ENCODE measurements at places on chromosomes 1 and 21.

DNA sequence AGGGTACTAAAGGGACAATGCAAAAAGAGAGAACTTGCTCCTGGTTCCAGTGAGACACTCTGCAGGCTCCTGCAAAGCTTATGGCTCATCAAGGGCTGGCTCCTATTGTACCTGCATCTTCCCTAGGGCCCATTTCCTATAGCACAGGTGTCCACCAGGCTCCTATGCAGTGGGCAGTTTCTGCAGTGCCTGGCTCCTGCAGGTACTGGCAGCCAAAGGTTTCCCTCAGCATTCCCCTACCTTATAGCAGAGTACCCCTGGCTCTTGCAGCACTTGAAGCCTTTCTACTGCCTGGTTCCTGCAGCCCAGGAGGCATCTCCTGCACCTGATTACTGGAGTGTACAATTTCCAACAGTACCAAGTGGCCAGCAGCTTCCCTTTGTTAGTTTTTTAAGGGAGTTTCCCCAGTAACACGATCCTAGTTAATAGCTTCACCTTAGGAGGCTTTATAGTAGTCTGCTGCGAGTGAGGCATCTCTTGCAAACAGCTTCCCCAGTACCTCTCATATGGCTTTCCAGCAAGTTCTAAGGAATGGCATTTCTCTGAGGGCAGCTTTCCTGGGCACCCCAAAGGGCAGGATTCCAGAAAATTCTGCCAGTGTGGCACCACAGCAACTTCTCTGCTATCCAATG is 141.7 kb downstream of the DENND1B start:
- ATAC-seq, result no peak

DNA sequence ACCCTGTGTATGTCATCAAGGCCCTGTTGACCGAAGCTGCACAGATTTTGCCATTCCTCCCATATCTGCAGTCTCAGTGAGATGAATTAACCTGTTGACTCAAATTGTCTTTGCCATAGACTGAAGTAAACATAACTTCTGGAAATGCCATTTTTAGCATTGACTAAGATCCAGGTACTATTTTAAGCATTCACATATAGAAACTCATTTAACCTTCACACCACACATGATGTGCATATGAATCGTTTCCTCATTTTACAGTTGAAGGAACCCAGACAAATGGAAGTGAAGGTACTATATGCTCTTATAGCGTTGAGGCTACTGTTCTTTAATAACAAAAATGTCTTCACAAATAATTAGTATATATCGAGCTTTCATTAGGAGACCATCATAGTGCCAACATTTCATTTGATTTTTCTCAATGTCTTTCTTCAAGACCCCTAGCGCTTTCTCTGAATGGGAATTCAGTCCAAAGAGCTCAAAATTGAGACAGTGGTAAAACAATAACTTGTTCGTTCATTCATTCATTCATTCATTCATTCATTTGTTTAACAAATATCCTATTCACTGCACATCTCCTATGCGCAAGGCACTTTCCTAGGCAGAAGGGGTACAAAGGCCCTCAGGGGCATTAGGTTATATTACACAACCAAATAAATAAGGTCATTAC is 444.7 kb downstream of the ADGRL2 start:
- no peak for ATAC-seq

GRCh38 chr1:97505289-97505688 is 415.5 kb downstream of the DPYD start:
- ATAC-seq, result no peak

DNA sequence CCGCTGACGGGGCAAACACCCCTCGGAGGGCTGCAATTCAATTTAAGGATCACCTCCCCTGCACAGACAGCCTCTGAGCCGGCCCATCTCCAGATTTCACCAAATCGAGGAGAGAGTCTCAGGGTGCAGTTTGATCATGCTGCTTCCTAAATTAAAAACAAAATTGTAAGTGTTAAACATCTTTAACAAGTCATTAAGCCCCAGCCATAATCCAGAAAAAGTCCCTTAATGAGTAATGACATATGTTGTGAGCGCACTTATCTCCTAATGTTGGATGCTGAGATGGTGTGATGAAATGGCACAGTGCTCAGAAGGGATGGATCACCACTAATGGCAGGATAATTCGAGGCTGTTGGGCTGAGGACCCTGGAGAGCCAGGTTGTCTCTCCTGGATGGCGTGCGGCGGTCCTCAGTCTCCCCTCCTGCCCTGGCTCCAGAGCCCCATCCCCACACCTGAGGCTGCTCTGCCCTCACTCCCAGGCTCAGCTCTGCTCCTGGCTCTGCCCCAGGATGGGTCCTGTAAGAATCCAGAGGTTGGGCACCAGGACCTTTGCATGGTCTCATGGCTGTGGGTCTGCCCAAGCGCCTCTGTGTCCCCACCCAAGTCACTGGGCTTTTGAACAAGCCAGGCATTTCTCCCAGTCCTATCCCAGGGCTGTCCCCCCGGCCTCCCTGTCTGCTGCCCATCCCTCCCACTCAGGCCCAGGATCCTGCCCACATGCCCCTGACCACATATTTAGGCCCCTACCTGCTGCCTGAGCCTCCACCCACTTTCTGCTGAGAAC is 224.4 kb upstream of the POU3F1 start:
- ATAC-seq, result no peak

DNA sequence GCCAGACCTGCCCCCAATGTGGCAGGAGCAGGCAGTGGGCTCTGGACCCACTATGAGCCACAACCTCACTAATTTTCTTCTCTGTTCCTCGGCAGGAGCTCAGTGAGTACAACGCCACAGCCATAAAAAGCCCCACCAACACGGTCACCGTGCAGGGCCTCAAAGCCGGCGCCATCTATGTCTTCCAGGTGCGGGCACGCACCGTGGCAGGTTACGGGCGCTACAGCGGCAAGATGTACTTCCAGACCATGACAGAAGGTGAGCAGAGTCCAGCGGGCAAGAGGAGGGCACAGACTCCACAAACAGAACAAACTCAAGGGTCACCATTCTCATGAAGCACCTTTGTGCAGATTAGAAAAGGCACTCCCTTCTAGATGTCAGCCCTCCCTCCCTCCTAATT is 79.9 kb downstream of the LACTBL1 start:
- ATAC-seq, result no peak
